CD4-positive, alpha-beta T cell treated with Interleukin-12 subunit alpha and Interleukin-12 subunit beta, for 1 hour (primary cell): ENCODE measurements at places on chromosomes 16 and 17.

GRCh38 chr16:86322283-86322682, 188.0 kb upstream of the FOXF1 start:
- DNase-seq = no peak

- DNase-seq = peak; percentile 32
Measured at GRCh38 chr16:19804538-19805323, 79.9 kb downstream of the GPRC5B start.

DNA sequence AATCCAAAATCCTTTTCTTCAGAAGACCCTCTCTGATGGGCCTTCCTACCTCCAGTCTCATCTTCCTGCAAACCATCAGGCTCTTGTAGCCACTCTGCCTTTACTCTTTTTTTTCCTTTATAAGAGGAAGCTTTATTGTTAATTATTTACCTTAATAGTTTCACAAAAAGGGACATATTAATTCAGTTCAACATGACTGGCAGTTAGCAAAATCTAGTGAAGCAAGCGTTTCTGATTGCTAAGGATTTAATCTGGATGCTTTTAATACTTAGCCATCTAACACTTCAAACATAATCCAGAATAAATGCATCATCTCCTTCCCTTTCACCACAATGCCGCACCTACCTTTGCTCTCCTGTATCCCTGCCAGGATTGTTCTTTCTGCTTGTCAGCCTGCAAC, 62.0 kb downstream of the SPACA3 start:
- no peak for DNase-seq

DNA sequence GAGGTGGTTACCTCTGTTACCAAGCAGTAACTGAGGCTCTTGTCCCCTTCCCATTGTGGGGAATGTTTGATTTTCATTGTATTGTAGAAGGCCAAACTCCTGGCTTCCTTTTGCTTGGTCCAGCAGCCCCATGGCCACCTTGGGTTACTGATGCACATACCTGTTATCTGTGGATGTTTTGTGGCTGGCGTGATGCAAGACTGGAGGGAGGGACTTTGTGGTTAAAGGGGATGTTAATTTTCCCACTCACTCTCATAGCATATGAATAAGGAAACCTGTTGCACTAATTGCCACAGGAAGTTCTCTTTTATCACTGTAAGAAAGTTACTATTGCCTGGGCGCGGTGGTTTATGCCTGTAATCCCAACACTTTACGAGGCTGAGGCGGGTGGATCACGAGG, 168.6 kb upstream of the HS3ST4 start:
- DNase-seq = no peak

DNA sequence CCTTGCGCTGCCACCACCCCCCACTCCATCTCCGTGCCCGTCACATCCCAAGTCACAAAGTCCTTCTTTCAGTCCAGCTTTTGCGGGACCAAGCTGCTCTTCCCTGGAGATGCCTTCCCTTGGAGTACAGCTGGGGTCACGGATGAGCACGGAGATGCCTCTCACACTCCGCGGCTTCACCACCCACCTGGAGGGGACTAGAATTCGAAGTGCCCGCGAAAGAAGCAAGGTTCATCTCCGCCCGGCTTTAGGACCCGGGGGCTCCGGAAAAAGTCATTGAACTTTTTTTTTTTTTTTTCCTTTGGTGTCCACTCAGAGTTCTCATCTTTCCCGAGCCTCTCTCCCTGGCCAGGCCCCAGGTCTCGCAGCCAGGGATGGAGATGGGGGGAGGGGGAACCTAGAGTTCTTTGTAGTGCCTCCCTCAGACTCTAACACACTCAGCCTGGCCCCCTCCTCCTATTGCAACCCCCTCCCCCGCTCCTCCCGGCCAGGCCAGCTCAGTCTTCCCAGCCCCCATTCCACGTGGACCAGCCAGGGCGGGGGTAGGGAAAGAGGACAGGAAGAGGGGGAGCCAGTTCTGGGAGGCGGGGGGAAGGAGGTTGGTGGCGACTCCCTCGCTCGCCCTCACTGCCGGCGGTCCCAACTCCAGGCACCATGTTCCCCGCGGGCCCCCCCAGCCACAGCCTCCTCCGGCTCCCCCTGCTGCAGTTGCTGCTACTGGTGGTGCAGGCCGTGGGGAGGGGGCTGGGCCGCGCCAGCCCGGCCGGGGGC, at the start of gene FKBP10:
TSS of gene FKBP10 (plus strand) at position 624 of the 771 bp plus-strand sequence. CDS start at position 655, 31 bp downstream.
- peak; percentile 43 for DNase-seq

DNA sequence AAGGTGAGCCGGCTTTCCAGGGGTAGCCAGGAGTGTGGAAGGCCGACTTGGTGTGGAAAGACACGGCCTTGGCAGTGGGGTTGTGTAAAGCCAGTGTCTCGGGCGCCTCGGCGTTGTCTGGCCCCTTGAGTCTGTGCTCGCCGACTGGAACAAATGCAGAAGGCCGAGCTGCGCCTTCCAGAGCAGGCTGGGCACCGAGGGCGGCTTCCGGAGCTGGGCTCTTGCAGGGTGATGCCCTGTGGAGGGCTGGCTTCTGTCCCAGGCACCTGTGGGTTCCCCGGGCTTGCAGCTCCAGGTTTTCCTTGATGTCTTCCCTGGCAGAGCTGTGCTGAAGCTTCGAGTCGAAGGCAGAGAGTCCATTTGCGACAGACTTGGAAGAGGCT, 8.0 kb downstream of the ZNF750 start:
- no peak for DNase-seq

DNA sequence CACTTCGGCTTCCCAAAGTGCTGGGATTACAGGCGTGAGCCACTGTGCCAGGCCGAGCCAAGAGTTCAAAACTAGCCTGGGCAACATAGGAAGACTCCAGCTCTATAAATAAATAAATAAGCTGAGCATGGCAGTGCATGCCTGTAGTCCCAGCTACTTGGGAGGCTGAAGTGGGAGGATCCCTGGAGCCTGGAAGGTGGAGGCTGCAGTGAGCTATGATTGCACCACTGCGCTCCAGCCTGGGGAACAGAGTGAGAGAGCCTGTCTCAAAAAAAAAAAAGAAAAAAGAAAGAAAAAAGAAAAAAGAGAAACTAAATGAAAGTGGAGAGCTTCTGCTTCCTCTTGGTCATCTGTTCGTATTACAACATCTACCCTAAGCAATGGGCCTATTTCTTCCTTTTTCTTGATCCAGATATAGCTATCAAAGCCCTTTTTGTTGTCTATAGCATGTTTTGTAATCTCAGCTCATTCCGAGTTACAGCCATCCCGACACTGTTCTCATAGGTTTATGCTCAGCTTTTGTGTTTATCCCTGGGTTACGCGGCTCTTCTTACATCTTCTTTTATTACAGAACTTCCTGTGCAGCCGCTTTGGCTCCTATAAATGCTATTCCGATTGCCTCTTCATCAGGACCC, 14.1 kb upstream of the MAPK3 start:
- no peak for DNase-seq

- no peak for DNase-seq
Measured at GRCh38 chr17:20920095-20920814, 122.6 kb downstream of the USP22 start.

DNA sequence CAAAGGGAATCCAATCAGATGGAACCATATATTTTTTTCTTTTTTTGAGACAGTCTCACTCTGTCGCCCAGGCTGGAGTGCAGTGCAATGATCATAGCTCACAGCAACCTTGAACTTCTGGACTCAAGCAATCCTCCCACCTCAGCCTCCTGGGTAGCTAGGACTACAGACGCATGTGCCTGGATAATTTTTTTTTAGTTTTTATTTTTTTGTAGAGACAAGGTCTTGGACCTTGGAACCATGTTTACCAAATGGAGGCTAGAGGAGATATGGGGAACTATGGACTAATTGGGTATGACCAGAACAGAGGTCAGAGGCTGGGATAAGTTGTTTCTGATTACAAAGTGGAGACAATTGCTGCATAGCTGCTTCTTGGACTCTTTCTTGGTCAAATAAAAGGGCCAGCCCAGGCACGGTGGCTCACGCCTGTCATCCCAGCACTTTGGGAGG, 41.2 kb upstream of the ADCY9 start:
- no peak for DNase-seq

DNA sequence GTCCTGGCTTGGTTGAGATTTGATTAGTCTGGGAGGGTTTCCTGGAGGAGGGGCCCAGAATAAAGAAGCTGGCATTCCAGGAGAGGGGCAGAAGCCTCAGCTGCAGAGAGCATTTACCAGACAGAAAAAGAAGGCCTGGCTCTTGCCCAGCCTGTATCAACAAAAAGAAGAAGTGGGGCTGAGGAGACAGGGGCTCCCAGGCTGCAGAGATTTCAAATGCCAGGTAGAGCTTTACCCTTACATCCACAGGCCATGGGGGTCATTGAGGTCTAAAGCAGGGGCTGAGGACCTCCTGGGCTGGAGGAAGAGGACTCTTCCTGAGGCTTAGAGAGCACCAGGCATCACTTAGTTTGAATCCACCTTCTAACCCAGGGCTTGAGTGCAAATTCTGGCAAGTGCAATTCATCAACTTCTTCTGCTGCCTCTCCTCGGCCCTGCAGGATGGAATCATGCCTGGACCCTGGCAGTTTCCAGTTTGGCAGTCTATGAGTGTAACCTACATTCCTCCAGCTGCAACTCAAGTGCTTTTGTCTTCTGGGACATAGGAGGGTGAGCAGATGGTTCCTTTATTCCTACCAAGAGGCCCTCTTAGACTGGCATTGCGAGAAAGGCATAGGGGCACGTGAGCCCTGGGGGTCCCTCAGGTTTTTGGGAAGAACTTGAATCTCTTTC, 15.3 kb downstream of the CA7 start:
- no peak for DNase-seq

DNA sequence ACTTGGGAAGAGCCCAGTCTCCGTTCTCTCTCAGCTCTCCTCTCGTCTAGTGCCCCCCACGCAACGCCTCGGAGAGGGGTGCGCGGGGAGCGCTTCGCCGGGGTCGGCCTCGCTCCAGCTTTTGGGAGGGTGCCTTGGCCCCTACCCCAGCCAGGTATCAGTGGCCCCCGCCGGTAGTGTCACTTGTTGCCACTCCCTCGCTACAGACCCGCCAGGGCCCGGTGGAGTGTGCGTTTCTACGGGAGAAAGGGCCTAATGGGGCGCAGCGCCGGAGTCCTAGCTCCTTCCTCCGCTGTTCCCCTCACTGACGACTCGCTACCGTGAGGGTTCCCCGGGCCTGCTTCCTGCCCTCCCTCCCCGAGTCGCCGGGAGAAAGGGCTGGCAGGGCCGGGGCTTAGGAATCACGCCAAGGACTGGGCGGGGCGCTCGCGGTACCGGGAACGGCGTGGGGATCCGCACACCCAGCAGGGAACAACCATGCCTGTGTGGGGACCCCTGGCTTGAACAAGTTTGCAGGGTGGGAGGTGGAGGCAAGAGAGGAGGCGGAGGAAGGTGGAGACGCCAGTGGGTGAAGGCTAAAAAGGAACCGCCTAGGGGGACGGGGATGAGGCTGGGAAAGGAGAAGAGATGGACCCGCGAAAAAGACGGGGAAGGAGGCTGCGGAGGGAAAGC, 997 bp upstream of the CDH11 start:
- DNase-seq = no peak

DNA sequence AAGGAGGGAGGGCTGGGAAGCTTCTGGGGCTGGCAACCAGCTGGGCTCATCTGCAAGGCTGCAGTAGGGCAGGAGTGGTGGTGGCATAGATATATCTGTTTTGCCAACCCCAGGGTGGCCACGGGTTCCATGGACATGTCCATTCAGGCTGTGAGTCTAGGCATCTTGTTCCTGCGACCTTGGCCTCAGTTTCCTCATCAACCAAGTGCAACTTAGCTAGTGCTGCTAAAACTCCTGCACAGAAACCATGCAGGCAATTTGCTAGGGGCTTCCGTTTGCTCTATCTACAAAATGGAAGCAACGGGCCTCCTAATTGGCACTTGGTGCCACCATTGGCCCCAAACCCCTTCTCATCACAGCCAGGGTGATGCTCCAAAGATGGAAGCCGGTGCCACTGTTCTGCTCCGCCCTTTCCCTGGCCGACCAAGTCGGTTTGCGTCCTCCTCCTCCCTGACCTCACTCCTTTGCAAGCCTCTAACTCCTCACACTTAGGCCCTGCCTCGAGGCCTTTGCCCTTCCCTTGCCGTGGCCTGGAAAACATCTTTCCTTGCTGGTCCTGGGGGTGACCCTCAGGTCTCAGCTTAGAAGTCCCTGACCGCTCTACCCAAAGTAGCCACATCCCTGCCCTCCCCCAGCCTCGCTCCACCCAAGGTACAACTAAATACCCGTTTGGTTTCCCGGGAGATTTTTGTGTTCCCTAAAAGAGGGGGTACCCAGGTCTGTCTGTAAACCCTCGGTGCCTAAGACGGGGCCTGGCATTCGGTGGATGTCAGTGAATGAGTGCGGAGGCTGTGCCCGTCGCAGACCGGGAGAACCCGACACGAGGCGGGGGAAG, 1.2 kb downstream of the SREBF1 start:
- no peak for DNase-seq

GRCh38 chr17:41660221-41660711, 28.4 kb upstream of the EIF1 start:
- DNase-seq = no peak

DNA sequence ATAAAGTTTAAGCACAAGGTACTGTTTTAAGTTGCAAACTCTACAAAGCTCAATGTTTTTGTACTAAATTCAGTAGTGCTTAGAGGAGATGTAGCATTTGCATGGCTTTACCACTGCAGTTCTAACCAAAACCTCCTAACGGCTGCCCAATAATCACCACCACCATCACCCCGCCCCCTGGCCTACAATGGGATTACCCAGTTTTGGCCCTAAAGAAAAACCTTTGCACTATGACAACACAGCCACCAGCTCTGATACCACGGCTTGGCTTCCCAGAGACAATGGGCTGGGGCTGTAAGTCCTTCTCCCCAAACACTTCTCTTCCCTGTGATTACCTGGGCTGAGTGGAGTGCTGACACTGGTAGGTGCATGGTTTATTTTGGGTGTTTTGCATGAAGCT, 58.4 kb upstream of the MTMR4 start:
- no peak for DNase-seq

GRCh38 chr17:79630821-79631639, 20.2 kb upstream of the RBFOX3 start:
- no peak for DNase-seq

GRCh38 chr16:82641336-82641984, 14.7 kb downstream of the CDH13 start:
- peak; percentile 53 for DNase-seq

- DNase-seq = no peak
Measured at GRCh38 chr17:48611681-48612455, 1.1 kb upstream of the HOXB7 start.

GRCh38 chr17:63693411-63694113, 6.4 kb downstream of the LIMD2 start:
- DNase-seq = no peak

GRCh38 chr16:3730161-3731125, 13.1 kb upstream of the TRAP1 start:
- DNase-seq = no peak

GRCh38 chr17:1999557-2000251, 25.4 kb downstream of the RTN4RL1 start:
- no peak for DNase-seq

GRCh38 chr17:2736956-2737355, 12.5 kb downstream of the CCDC92B start:
- no peak for DNase-seq
